Stimulated activated CD4-positive, alpha-beta T cell treated with anti-CD3 and anti-CD28 coated beads, TNF-alpha, amount 100 ng/mL, for 1 hour (primary cell): ENCODE measurements at places on chromosomes 12 and 14.

DNA sequence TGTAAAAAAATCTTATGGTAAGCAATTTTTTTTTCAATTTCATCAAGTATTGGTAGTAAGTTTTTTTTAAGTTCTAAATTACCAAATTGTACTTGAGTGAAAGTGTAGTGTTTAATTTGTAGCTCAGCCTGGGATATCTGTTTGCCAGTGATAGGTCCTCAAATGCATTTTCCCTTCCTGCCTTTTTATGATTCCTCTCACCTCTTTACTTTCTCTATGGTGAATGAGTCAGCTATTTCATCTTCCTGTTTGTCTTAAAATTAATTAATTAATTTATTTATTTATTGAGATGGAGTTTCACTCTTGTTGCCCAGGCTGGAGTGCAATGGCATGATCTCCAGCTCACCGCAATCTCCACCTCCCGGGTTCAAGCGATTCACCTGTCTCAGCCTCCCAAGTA is 10.6 kb downstream of the SRP54 start:
- no peak for DNase-seq

GRCh38 chr12:107503887-107504885 is 181.4 kb upstream of the PWP1 start:
- no peak for DNase-seq

GRCh38 chr12:48182631-48183030 is 813 bp upstream of the CCDC184 start:
- DNase-seq, result no peak

DNA sequence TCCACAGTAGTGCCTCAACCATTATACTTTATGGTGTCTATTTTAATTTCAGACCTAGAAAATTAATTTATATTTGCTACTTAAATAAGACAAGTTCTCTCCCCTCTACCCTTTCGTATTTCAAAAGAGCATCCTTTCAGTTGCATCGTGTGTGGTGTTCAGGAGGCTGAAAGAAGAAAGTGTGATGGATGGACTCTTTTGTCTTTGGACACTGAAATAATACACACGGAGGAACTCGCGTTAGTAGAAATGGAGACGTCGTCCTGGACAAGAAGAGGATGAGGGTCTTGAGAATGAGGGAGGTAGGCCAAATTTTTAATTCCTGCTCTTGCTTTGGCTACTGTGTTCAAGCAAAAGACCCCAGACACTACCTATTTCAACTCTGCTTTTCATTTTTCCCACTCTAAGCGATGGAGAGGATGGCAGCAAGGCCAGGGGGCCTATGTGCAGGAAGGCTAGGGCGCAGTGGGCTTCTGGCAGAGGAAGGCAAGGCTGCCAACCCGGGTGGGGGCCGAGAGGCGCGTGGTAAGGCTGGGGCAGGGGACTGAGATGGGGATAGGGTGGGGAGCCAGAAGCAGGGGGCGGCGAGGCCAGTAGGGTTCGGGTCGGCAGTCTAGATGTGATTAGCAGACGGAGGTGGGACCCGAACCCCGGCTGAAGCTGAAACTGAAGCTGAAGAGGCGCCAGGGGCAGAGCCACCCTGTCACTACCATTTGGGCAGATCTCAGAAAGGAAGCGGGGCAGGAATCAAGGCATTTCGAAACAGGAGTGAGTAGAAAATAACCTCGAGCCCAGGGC is 722 bp downstream of the TMED8 start:
- DNase-seq, result no peak

GRCh38 chr12:111434680-111435338 is 29.1 kb downstream of the SH2B3 start:
- DNase-seq, result peak; percentile 62

DNA sequence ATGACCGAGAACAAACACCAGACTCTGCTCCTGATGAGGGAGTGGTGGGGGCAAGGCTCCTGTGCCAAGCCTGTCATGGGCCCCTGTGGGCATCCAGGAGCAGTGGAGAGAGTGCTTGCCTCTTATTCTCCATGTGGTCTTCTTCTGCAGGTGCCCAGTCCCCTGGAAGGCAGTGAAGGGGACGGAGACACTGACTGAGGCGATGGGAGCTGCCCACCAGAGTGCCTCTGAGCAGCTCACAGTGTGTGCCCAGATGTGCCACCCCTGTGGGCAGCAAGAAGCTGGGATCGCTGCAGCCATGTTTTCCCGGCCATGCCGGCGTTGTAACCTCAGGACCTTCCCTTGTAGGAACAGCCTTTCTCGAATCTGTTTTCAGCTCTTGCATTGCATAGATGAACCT is 6.4 kb upstream of the EP400 start:
- no peak for DNase-seq

GRCh38 chr14:60275932-60276331 is 26.9 kb downstream of the PPM1A start:
- DNase-seq, result no peak

DNA sequence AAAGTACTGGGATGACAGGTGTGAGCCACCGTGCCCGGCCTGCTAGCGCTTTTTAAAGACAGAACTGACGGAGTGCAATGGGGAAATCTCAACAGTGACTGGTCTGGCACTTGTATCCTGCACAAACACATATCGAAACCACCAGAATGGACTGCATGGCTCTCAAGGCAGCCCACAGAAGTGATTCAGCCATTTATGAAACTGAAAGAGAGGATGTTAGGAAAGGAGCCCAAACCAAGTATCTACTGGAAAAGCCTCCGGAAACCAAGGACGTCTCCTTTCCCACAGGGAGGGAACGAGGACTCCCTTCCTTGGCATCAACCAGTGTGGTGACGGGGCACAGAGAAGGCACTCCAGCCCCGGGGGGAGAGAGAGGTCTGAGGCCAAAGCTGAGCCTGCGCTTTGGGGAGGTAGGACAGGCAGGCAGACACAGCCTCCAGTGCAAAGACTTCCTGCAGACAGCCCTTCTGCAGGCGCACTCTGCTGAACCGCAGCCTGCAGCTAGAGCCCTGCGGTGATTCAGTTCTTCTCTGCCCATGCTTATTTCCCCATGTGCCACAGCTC is 16.5 kb downstream of the SLC15A4 start:
- DNase-seq, result no peak

- DNase-seq, result no peak
These were observed 116.0 kb upstream of the PTPRR start for GRCh38 chr12:71036526-71036925.

DNA sequence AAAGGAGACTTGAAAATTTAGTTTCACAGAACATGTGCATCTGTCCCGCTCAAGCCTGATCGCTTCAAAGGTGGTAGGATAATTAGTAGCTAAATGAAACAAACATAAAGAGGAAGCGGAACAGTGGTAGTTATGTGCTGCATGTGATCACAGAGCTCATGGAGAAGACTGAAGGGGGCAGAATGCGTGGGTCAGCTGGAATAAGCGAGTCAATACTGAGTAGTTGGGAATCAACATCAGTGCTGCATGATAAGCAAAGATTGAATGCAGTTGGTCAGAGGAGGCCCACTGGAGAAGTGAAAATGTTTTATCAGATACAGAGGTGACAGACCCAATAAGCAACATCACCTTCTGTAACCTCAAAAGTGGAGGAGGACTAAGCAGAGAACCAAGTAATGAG is 95.1 kb upstream of the RFX4 start:
- no peak for DNase-seq

DNA sequence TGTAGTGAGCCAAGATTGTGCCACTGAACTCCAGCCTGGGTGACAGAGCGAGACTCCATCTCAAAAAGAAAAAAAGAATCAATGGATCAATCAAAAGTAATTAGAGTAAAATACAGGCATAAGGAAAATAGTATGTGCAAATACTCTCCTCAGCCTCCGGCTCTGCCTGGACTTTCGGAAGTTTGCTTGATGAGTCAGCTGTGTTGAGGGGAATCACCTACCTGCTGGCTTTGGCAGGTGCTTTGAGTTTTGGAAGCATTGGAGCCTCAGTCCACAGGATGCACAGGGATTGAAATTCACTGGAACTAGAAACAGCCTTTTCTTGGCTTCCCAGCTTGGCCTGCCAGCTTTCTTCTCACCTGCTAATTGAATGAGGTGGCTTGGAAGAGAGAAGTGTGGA is 268.2 kb downstream of the PCNX1 start:
- no peak for DNase-seq

DNA sequence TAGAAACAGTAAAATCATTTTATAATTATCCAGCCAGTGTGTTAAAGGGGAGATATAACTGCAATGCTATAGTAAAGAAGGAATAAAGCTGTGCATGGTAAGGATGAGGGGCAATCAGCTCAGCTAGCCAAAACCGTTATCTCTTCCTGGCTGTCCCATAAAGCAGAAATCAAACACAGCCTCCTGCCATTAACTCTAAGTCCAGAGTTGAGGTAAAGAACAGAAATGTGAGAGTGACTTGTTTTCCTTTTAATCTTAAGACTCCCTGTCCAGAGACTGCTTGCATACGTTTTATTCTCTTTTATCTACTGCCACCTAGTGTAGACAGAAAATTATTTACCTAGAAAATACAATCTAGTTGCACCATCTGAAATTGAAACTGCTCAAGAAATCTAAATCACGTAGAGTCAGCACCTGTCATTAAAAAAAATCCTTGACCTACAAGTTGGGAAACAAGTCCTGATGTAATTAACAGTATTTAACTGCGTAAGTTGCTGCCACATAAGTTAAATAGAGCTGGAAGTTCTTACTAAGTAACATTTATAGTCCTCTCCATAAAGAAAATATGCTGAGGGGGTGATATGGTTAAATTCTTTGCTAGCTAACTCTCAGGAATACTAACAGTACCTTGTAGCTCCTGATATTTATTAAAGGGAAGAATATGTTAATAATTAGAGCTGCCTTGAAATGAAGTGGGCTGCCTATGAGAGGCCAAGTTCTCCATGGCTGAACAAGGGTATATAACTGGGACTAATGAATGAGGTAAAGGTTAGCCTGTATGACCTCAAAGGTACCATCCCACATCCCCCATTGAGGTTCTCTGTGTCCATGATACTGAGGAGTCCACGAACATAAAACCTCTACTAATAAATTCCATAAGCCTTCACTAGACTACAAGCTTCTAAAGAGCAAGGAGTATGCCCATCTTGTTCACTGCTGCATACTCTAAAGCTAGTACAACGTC is 62.7 kb downstream of the GALNT4 start:
- no peak for DNase-seq

DNA sequence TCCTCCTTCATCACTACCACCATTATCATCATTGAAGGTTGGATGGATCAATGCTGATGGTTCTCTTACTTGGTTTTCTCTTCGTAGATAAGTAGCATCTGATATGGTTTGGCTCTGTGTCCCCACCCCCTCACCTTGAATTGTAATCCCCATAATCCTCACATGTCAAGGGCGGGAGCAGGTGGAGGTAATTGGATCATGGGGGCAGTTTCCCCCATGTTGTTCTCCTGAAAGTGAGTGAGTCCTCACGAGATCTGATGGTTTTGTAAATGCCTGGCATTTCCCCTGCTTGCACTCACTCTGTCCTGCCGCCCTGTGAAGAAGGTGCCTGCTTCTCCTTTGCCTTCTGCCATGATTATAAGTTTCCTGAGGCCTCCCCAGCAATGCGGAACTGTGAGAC is 172.4 kb upstream of the PWP1 start:
- no peak for DNase-seq

- no peak for DNase-seq
These were observed 44.0 kb downstream of the LRRC74A start for GRCh38 chr14:76870166-76870565.

GRCh38 chr12:64083285-64084210 is 138.5 kb downstream of the KICS2 start:
- no peak for DNase-seq

DNA sequence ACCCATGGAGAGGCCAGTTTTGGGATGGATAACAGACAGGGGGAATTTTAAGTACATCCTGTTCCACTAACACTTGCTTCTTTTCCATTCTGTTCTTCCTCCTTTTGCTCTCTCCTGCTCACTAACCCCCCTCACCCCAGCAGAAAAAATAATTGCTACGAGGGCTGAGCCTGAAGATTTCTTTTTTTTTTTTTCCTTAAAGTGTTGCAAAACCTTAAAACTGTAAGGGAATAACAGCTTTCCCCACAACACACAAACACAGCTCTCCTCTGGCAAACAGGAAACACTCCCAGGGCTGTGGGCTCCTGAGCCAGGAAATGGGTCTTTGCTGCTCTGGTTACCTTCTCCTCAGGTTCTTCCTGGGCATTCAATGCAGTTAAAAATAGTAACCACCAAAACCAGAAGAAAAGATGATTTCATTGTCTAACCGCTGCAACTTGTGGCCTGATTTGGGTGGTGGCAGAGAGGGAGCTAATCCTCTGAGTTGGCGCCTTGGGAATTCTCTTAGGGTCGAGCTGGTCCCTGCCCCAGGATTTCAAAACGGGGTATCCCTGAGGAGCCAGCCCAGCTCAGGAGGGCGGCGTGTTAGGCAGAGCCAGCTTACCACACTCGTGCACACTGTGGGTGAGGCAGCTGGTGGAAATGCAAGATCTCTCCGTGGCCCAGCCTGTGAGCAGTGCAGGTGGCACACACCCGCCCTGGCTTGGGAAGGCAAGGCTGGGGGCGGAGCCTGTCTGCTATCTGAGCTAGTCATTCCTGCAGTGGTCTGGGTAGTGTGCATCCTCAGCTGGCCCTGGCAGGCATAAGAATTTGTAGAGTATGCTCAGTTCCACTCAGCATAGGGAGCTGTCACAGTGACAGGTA is 17.1 kb upstream of the EMP1 start:
- DNase-seq, result peak; percentile 20

GRCh38 chr12:80175307-80175930 is 76.1 kb downstream of the OTOGL start:
- no peak for DNase-seq

- DNase-seq, result no peak
These were observed 150.1 kb upstream of the SOX5 start for GRCh38 chr12:24099576-24099975.

DNA sequence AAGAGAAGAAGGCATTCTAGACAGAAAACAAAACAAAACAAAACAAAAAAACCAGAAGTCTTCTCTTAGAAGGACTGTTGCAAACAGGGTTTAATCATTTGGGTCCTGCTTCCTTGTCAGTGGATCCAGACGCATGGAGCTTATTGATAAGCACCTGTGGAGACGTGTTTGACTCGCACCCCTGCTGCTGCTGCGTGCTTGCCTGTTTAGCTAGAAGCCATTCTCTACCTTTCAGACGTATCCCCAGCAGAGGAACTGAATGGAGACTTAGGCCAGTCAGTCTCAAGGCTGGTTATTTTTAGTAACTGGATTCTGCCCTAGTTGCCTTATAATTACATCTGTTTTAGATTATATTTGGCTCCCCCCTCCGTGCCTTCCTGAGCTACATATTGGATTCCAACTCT is 186.1 kb upstream of the EEA1 start:
- no peak for DNase-seq

- no peak for DNase-seq
These were observed 4.0 kb downstream of the NCOR2 start for GRCh38 chr12:124563401-124563800.
